ENCODE measurements at places on chromosomes 11 and 22. TPM values are rescaled to one million over a fixed set of nuclear protein-coding genes. Genes with fewer than 3 reads are reported as not detected.
A peak's percentile ranks its signal among the peaks of the same experiment; 100 is the strongest.

DNA sequence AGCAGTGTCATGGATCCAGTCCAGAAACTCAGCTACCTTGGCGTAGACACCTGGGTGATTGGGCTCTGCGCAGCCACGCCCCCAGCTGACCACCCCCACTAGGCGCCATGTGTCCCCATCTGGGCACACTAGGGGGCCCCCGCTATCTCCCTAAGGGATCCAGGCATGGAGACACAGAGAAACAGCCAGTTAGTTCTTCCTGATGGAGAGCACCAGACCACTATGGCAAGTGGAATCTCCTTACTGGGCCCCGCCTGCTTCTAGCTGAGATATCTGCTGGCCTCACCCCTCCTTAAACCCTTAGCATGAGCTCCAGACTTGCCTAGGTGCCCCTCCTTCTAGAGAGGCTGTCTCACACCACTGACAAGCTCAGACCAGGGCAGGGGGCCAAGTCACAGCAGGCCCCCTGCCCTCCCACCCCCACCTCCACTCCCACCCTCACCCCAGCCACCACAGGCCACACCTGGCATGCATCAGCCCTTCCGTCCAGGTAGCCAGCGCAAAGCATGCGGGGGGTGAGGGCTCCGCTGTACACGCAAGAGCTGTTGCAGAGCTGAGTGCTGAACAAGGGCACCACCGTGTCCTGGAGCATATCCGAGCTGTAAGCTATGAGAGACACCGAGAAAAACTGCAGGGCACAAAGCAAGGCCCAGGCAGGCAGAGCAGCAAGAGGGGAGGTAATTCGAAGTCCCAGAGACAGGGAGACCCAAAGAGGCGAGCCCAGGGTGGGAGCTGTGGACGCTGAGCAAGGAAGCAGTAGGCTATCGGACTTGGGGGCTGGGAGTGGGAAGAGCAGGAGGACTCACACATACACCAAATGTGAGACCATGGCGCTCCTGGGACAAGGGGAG lies 16.1 kb downstream of the TMPRSS5 start:
- DNase-seq: no peak

DNA sequence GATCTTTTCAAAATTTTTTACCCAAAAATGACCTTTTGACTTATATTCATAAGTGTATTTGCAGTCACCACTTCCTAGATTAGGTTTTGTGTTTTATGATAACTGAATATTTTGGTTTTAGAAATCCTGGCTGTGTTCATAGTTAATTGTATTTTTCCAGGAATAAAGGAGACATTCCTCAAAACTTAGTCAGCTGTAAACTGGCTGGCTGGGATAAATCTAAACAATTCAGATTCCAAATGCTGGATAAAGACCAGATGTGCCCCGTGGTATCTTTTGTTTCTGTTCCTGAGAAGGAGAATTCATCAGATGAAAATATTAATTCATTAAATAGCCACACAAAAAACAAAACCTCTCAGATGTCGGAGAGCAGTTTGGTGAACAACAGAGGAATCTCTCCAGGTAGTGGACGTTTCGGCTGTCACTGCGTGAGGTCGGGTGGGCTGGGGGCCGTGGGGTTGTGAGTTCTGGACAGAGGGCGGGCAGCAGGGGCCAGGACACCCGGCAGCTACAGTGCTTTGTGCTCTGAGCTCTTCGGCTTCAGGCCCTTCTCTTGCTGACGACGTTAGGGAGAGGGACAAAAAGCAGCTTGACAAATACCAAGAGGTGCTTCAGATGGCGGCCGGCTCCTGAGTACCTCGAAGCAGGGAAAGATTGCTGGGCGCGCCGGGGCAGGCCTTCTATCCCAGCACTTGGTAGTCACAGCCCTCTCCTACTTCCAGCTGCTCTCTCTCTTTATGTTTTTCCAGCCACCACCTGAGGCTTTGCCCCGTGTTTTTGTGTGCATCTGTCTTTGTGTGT lies 24.6 kb downstream of the MOV10L1 start:
- no peak for DNase-seq

DNA sequence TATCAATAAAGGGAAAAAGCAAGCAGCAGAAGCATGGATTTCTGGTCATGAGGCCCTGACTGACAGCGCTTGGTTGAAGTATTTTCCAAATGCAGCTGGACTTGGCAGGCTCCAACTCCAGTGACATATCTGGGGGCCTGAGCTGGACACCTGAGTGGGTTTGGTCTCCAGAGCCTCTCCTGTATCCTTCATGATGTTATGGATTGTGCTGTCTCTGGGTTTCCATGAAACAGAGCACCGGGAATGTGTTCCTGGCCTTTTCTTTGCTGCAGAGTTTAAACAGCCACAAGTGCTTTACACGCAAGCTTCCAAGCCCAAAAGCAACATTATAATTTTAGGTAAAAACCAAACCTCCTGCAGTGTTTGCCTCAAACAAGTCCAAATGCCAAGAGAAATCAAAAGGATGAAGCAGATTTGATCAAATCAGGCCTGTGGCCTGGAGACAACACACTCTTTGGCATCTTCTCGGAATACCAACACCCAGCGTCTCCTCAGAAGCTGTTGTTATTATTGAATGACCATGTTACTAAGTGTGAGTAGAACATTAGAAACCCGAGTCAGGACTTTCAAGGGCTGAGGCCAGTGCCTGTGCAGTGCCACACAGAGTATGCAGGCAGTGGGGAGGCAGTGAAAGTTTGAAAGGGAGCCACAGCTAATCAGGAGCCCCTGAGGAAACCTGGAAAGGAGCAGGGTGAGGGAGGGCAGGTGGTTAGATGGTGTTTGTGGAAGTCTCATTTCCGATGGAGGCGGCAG lies 42.0 kb downstream of the ME3 start:
- no peak for DNase-seq

DNA sequence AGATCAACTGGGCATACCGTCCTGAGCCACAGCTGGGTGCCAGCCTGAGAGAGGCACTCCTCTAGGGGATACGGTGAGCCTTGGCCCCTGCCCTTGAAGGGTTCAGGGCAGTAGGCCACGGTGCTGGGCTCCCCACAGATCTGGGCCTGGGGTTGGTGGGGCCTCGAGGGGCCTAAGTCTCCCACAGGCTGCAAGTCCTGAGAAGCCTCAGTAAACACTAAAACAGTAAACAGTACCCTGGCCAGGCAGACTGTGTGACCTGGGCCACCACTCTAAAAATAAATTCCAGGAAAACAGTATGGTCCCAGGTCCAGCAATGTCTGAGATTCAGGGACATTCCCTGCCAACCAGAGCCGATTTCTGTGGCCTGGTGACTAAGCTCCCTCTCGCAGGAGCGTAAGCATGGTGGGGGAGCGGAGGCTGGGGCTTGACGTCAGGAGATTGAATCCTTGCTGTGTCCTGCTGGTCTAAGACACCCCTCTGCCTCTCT lies 2.3 kb upstream of the RHOD start:
- DNase-seq: no peak

DNA sequence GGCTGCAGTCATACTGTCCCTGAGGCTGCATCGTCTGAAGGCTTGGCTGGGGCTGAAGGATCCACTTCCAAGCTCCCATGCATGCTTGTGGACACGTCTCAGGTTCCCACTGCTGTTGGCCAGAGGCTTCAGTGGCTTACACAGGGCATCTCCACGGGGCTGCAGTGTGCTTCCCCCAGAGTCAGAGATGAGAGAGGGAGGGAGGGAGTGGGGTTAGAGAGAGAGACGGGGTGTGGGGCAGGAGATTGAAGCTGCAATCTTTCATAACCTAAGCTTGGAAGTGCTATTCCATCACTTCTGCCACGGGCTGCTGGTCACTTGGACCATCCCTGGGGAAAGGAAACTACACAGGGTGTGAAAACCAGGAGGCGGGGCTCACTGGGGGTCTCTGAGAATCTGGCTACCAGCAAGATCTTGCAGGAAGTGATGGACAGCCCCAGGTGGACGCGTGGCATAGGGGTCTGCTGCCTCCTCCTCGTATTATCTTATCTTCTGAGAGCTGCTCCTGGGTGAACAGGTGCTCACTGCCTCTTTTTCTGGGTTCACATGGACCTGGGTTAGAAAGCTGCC lies 63.0 kb upstream of the MYEOV start:
- DNase-seq: no peak

GRCh38 chr11:19836666-19837065 lies 124.0 kb downstream of the NAV2 start:
- no peak for DNase-seq

DNA sequence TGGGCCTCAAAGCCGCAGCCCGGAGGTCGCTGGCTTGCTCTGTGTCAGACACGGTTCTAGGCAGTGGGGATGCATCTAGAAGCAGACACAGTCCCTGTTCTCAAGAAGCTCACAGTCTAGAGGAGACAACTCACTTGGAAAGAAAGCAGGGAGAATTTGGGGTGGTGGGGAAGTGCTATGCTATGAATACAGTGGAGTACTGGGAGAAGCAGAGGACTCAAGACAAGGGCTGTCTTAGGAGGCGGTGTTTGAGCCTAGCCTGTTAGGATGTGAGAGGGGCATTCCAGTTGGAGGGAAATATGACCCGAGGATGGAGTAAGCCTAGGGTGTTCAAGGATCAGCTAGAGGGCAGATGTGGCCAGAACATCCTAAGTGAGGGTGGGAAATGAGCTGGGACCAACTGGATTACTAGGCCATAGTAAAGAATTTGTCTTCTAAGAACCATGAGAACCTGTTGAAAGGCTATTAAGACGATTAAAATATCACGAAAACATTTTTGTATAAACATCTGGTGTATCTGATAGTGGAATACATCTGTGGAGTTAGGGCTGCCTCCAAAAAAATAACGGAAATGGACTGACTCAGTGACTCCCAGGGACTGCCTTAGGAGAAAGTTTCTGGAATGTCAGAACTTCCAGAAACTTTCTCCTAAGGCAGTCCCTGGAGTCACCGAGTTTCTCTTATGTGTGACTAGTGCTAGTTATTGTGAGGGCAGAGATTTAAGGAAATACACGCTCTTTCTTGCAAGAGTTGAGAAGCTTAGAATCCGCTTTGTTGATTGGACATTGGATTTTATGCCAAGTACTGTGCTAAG lies 1.1 kb upstream of the PITPNB start:
- DNase-seq: peak; percentile 39

GRCh38 chr22:47174671-47175112 lies 412.2 kb downstream of the TBC1D22A start:
- no peak for DNase-seq

The OR52I1 gene
- polyA plus RNA-seq: not detected
